ENCODE measurements at places on chromosomes 13 and 19.

GRCh38 chr19:22622901-22623840 lies 11.0 kb upstream of the ZNF492 start:
- no peak for DNase-seq

DNA sequence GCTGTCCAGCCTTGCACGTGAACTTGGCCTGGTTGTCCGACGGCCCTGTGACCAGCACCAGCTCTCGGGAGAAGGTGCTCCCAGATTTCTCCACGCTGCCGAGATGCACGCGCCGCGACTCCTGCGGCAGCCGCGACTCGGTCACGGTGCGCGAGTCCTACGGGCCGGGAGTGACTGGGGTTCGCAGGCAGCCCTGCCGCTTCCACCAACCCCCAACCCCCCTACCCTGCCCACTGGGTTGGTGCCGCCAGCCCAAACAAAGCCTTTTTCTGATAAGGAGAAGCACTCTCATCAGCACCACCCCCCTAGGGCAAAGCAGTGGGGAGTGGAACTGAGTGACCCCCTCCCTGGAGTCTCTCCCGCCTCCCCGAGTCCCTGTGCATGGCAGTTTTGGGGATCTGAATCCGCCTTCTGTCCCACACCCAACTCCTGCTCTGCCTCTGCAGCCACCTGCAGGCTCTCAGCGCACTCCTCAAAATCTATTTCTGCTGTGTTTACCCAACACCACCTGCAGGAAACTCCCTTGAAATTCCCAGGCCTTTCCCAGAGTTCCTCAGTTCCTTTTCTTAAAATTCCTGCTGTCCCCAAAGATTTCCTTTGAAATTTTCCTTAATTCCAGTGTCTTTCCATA lies 6.2 kb downstream of the NPHS1 start:
- no peak for DNase-seq

DNA sequence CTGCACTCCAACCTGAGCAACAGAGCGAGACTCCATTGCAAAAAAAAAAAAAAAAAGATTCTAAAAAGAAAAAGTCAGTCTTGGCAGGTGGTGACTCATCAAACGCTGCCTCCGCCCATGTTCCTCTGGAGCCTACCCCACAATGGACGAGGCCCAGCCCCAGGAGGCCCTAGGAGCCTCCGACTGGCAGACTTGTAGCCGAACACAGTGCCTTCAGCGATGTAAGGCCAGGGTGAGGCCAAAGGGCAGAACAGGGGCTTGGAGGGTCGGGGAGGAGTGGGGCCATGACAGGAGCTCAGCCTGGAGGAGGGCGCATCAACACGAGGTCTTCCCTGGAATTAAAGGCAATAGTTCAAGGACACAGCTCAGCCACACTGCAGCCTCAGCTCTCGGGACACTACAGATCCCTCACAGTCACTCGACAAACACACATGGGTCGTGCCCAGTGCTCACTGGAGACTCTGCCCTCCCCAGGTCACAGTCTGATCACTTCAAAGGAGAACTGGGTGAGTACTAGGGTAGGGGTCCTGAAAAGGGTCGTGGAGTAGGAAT lies 5.1 kb downstream of the USE1 start:
- DNase-seq: no peak

DNA sequence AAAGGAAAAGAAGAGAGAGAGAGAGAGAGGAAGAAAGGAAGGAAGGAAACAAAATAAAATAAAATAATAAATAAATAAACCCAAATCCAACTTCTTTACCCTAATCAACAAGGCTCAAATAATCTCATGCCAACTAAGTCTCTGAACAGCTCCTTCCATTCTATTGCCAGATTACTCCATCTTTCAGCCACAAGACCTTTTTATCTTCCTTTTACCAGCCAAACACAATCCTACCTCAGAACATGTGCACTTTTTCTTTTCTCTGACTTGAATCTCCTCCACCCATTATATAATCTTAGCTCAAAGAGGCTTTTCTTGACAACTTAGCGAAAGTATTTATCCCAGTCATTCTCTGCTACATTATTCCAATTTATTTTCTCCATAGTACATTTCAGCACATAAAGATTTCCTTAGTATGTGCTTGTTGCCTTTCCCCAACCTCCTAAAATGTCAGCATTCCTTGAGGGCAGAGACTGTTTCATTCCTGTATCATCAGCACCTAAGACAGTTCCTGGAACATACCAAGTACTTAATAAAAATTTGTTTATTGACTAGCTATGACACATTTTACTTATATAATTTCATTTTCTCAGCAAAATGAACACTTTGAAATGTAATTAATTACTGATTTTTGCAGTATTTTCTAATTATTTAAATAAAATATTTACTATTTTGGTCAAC lies 33.5 kb upstream of the USPL1 start:
- DNase-seq: no peak

DNA sequence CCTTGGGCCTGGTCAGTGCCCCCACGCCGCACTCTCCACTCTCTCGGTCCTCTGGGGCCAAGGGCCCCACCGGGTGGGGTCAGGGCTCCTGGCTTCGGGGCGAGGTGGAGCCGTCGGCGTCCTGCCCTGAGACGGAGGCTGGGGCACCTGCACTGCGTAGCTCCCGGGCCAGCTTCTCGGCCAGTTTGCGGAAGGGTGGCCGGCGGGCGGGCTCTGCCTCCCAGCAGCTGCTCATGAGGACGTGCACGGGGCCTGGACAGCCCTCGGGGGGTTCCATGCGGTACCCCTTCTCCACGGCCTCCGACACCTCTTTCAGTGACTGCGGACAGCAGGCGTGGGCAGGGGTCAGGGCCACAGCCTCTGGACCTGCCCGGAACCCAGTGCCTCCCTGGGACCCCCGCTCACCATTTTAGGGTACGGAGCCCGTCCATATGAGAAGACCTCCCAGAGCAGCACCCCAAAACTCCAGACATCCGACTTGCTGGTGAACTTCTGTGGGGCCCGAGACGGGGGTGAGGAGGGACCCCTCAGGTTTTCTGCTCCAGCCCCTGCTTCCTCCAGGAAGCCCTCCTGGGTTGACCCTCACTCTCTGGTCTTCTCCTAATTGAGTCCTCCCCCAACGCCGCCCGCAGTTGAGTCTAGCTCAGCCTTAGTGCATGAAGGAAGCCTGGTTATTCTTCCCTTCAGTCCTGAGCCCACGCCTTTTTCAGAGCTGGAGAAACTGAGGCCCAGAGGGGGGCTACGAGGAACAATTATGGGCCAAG lies 6.3 kb upstream of the RAX2 start:
- DNase-seq: no peak

DNA sequence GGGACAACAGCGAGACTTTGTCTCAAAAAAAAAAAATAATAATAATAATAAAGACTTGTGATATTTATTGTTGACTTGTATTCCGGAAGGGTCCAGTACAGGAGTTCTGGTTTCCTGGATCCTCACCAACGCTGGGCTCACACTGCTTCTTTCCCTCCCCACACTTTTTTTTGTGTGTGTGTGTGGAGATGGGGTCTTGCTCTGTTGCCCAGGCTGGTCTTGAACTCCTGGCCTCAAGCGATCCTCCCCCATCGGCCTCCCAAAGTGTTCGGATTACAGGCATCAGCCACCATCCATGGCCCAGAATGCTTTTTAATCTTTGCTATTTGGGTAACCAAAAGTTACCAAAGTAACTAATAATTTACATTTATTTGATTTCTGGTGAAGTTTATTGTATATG lies 39.1 kb downstream of the SIPA1L3 start:
- no peak for DNase-seq

GRCh38 chr19:33794683-33795369 lies 1.8 kb upstream of the KCTD15 start:
- no peak for DNase-seq

GRCh38 chr13:79684371-79684770 lies 203.4 kb downstream of the NDFIP2 start:
- DNase-seq: no peak

- no peak for DNase-seq
Measured at GRCh38 chr13:31184981-31185645, 14.7 kb upstream of the B3GLCT start.

GRCh38 chr19:42018503-42019193 lies 24.6 kb upstream of the ATP1A3 start:
- DNase-seq: no peak

GRCh38 chr13:75832812-75833211 lies 196.7 kb downstream of the LMO7 start:
- peak; percentile 26 for DNase-seq

GRCh38 chr19:18118420-18119012 lies 20.9 kb downstream of the MAST3 start:
- DNase-seq: no peak

- DNase-seq: no peak
Measured at GRCh38 chr13:42412812-42413483, 141.0 kb downstream of the AKAP11 start.

Measured in gastrocnemius medialis (tissue), 4 donors.